Left lobe of liver (tissue), 2 donors: ENCODE measurements at places on chromosomes 13 and 19.

DNA sequence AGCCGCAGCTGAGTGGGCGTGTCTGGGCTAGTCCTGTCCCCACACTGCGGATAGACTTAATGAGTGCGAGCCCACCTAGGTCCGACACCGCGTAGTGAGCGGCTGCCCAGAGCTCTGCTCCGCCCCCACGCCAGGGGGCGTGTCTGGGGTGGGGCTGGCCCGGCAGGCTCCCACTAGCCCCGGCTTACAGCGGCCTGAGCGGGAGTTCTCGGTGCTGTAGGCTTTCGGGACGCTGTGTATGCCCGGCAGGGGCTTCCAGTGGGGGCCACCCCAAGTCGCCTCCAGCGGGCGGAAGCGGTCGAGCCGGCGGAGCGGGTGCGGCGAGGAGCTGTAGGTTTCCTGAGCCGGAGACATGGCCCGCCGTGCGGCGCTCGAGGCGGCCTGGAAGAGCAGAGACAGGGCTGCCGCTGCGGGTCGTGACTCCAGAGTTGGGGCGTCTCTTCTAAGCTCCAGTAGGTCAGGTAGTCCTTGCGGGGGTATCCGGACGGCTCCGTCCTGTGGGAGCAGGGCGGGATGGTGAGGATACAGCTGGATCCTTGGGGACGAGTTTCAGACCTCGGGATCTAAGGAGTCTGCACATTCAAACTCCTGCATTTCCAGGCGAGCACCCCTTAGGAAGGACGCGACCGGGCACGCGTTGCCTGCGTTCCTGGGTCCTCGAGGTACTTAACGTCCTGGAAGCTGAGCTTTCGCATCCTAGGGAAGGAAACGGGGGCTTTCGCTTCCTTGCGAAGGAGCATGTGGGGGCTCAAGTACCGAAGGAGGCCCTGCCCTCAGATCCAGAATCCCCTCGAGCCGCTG, 1.2 kb downstream of the CGB7 start:
- peak; percentile 64 for DNase-seq

GRCh38 chr13:22486490-22486889, 694.3 kb upstream of the SGCG start:
- no peak for DNase-seq

- DNase-seq = no peak
These were observed 66.3 kb downstream of the TBC1D4 start for GRCh38 chr13:75415694-75416093.

DNA sequence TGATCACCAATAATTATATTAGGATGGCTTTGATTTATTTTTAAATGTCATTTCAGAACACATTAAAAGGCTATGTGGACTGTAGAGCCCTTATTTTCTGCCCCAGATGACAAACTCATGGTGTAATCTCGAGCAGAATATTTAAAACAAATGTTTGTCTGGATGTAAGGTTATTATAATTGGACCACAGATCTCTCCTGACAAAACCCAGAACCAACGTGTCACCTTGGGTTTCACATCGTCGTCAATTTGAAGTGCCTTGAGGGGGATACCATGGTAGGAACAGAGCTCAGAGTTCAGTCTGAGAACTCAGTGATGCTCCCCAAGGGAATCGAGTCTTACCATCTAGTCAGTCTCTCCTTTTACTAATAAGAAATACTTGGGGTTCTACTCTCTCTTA, 2.8 kb downstream of the SACS start:
- no peak for DNase-seq

DNA sequence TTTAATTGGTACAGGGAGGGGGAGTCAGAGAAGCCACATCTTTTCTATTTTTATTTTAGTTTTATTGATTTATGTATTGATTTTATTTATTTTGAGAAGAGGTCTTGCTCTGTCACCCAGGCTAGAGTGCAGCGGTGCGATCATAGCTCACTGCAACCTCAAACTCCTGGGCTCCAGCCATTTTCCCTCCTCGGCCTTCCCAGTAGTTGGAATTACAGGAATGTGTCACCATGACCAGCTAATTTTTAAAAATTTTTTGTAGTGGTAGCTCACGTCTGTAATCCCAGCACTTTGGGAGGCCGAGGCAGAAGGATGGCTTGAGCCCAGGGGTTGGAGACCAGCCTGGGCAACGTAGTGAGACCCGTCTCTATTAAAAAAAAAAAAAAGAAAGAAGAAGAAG, 4.1 kb downstream of the IL27RA start:
- DNase-seq = no peak

GRCh38 chr19:6720369-6721137, at the start of gene C3:
Gene C3, minus strand, starts transcription at chr19:6720650. Its CDS starts 61 bp downstream, at chr19:6720589.
- DNase-seq = peak; percentile 95

DNA sequence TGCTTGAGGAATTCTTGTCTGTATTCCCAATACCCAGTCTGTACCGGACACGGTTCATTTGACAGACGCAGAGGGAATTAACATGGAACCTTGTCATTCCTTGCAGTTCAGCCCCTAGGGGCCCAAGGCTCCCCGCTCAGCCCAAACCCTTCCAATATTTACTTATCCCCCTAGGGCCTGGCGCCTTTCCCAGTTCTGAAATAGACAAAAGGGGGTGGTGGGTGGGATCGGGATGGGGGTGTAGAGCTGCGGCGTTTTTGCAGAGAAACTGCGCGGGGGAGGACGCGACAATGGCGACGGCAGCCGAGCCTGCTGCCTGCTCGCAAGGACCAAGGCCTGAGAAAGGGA, 583 bp downstream of the AKAP8L start:
- no peak for DNase-seq

DNA sequence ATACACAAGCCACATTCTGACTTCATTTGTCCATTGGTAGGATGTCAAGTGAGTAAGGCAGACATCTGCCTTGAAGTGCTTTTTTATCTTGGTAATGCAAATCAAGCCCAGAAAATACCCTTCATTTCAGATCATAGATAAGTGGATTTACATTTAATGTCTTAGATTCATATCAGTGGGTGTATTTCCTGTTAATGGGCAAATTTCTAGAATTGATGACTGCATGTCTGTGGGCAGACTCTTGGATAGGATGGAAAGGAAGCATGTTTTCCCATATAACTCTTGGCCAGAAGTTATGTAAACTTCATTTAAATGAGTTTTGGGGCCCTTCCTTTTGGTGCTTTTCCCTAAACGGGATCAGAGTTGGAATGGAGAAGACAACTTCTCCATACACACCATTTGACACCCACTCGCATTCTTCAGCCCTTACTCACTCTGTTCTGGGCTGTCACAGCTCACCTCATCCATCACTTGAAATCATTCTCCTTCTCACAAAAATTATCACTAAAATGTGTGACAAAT, 154.6 kb downstream of the FLT1 start:
- no peak for DNase-seq

DNA sequence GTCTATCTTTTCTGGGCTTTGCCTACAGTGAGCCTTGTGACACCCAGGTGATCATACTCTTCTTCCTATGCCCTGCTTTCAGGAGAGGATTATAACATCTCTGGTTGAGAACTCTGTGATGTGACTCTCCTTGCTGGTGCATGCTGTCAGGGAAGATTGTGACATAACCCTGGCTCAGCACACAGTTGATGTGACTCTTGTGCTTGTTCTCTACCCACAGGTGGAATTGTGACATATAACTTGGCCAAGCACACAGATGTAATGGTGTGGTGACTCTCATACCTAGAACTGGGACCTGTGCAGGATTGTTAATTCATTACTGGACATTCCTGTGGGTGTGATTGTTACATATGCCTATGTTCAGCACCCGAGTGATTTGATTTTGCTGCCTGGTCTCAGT, 21.7 kb upstream of the ZNF254 start:
- DNase-seq = no peak

DNA sequence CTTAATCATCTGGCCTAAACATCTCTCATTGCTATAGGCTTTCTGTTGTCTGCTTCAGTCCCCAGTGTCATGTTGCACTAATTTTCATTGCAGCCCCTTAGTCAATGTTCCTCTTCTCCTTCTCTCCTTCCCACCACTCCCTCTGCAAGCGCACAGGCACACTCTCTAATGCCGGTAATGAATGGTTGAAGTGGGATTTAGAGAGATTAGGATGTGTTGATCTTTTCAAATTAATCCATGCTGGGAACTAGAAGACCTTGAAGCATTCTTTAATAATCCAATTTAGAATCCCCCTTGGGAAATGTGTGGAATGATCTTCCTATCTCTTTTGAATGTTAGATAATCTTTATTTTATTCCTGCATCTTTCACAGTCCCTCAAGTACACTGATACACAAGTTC, 33.2 kb upstream of the NDFIP2 start:
- DNase-seq = no peak

DNA sequence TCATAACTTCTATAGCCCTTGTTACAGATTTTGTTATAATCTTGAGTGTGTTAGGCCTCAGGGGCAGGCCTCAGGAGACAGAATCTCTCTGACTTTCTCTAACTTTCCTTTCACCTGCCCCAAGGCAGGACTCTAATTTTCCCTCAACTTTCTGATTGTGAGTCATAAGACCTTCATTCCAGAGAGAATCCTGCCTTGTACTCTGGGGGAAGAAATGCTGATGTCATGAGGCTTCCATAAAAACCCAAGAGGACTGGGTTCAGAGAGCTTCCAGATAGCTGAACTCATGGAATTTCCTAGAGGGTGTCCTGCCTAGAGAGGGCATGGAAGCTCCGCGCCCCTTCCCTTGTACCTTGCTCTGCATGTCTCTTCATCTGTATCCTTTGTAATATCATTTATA, 5.3 kb upstream of the KBTBD6 start:
- DNase-seq = no peak

DNA sequence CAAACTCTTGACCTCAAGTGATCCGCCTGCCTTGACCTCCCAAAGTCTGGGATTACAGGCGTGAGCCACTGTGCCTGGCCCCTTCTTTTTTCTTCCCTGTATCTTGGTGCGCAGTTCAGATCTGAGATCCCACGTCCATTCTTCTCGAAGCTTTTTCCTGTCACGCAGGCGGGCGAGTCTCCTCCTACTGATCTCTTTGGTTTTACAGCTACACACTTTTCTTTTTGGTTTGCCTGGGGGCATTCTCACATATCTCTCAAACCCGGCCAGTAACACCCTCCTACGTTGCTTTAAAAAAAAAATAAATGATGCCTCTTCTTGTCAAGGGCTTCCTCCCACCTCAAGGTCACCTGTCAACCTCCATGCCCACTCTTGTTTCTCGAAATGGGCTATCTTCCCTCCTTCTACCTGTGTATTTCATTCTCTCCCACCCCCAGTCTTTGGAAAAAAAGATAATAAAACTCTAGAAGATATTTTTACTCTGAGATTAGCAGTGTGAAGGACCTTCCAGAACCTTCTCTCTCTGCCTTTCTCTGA, 12.1 kb downstream of the TMPRSS9 start:
- no peak for DNase-seq

DNA sequence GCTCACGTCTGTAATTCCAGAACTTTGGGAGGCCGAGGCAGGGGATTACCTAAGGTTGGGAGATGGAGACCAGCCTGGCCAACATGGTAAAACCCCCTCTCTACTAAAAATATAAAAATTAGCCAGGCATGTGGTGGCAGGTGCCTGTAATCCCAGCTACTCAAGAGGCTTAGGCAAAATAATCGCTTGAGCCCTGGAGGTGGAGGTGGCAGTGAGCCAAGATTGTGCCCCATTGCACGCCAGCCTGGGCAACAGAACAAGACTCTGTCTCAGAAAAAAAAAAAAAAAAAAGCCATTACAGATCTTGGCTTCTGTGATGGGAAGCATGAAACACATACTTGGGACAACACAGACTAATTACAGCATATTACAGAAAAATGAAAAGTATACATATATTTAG, 1404.5 kb upstream of the SPRY2 start:
- DNase-seq = no peak

DNA sequence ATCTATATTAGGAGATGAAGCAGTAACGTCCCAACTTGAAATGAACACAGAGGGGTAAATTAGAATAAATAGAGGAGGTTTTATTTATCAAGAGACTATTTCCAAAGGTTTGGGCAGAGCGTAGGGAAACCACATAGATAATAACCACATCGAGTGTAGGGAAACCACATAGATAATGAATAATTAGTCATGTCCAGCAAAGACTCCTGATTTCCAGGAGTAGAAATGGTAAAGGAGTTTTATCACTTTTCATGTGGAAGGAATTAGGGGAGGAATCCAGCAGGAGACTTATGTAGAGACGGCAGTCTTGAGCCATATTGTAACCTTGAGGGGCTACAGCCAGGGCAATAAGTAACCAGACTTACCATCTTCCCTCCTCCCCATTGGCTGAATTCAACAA, 136.3 kb upstream of the CSNK1A1L start:
- no peak for DNase-seq

DNA sequence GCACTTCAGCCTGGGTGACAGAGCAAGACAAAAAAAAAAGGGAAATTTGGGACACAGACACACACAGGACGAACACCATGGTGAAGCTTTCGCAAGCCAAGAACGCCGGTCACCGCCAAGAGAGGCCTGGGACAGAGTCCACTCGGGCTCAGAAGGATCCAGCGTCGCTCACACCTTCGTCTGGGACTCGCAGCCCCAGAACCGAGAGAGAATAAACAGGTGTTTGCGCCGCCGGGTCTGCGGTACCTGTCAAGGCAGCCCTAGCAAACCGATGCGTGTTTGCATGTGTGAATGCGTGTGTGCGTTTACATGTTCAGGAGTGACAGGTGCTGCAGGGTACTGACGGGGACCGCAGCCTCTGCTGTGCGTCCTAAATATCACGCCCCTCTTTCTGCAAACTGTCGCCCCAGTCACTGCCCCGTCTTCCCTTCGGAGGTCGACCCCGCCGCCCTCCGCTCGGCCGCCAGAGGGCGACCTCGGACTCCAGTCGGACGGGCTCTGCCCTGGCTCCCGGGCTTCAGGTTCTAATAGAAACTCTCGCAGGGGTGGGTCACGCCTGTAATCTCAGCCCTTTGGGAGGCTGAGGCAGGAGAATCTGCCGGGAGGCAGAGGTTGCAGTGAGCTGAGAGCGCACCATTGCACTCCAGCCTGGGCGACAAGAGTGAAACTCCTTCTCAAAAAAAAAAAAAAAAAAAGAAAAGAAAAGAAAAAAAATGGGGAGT, 11.8 kb upstream of the CSNK1G2 start:
- peak; percentile 75 for DNase-seq

GRCh38 chr13:24505756-24506155, 6.8 kb downstream of the PARP4 start:
- no peak for DNase-seq

GRCh38 chr19:35641515-35642151, at the start of gene ETV2:
Gene ETV2, plus strand, starts transcription at chr19:35641745. Its CDS starts 716 bp downstream, at chr19:35642461.
- DNase-seq = no peak

GRCh38 chr13:53197424-53197823, 168.8 kb downstream of the OLFM4 start:
- DNase-seq = no peak

- no peak for DNase-seq
These were observed 71.6 kb downstream of the LATS2 start for GRCh38 chr13:20989656-20990321.

GRCh38 chr19:30226464-30227011, 145.6 kb upstream of the ZNF536 start:
- no peak for DNase-seq

DNA sequence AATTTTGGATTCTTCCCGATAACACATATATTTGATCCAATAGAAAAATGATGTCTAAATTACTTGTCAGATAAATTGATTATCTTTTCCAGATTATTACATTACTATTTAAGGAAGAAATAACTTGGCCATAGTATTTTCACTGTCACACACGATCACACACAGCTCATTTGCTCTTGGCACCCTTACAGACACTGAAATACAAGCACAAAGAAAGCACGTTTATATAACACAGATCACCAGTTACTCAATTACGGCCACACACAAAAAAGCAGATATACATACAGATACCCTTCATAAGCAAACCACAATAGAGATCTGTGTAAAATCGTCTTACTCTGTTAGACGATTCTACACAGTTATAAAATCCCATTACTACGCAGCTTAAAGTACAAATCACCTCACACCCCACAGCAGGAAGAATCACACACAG, 716 bp upstream of the ZNF420 start:
- DNase-seq = no peak
